ENCODE measurements at places on chromosomes 3 and 15. TPM values are rescaled to one million over a fixed set of nuclear protein-coding genes. Genes with fewer than 3 reads are reported as not detected.

- peak; percentile 89 for DNase-seq
Observed at GRCh38 chr3:171801738-171802589, 8.3 kb downstream of the PLD1 start.

The GNAT1 gene
- total RNA-seq = not detected

- DNase-seq = no peak
Observed at GRCh38 chr15:63380808-63381282, 801 bp downstream of the CA12 start.

DNA sequence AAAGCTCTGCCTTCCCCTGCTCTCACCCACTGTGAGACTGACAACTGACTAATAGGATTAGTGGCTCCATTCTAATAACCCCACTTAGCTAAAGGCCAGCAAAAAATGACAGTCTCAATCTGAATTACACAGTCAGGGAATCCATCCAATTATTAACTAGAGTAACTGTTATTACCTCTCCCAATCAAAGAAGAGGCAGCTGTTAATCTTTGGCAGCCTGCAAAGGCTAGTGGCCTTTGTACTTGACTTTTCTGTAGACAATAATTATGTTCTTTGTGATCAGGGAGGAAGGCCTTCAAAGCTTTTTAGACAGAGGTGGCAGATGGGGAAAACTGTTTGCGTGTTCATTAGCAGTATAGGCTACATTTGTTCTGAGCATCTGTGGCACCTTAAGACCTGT, 177.7 kb downstream of the ISL2 start:
- DNase-seq = no peak

GRCh38 chr15:60758961-60759729, 280.2 kb upstream of the ICE2 start:
- peak; percentile 82 for DNase-seq

GRCh38 chr3:187568171-187568570, 102.0 kb downstream of the SST start:
- DNase-seq = peak; percentile 31

DNA sequence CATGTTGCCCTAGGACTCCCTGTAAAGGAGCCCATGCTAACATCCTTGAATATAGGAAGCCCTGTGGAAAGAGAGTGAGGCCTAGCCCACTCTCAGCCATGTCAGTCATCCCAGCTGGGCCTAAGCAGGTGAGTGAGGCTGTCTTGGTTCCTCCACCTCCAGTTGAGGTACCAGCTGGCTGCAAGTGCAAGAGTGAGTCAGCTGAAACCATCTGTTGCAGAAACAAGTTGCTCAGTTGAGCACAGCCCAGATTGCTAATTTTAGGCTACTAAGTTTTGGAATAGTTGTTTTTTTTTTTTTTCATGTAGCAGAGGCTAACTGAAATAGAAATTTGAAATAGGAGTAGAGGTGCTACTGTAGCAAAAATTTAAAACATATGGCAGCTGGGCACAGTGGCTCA, 43.7 kb upstream of the ADPGK start:
- no peak for DNase-seq

DNA sequence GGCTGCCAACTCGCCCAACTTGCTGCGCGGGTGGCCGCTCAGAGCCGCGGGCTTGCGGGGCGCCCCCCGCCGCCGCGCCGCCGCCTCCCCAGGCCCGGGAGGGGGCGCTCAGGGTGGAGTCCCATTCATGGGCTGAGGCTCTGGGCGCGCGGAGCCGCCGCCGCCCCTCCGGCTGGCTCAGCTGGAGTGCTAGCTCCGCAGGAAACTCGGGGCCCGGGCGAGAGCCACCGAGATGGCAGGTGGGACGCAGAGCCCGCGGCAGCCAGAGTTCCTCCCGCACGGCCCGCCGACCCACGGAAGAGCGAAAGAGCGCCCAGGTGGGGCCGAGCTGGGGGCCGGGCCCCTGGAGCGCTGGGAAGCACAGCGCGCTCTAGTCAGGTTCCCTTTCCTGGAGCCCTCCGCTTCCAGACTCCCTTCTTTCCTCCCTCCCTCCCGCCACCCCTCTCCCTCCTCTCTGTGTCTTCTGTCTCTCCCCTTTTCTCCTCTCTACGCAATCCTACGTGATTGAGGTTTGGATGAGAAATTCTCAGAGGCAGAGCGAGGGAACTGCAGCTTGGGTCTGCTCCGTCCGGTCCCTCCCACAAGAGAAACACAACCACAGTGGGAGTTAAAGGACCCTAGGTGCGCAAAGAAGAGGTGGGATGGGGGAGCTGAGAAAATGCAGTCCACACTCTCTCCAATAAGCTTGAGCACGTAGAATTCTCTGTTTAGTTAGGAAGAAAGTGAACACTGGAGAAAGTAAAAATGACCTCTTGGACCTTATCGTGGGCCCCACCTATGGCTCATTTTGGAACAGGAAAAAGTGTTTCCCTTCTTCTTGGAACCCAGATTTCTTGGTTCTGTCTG, 317.3 kb downstream of the FGF12 start:
- peak; percentile 50 for DNase-seq

DNA sequence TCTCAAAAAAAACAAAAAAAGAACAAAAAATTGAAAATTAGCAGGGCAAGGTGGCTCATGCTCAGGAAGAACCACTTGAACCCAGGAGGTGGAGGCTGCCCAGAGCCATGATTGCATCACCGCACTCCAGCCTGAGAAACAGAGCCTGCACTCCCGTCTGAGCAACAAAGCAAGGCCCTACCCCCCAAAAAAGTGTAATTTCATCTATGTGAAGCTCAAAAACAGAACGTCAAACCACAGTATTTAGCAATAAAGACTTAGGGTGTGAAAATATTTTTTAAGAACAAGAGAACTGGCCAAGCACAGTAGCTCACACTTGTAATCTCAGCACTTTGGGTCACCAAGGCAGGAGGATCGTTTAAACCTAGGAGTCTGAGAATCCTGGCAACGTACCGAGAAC, 38.2 kb downstream of the STAG1 start:
- DNase-seq = no peak

The ADAMTS17 gene
- total RNA-seq = not detected

DNA sequence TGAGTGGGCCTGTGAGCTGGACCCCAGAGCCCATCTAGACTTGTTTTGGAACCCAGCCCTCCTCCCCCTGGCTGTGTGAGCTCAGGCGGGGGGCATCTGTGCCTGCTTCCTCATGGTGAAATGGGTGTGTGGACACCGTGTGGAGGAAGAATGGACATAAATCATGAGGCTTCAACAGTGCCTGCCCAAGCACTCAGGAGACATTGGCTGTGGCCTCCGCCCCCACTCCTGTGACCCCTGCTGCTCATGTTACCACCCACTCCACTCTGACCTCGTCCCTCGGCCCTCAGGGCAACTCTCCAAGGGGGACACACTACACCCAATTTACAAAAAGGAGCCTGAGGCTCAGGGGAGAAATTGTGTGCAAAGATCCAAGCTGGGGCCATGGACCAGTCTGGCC, 16.6 kb downstream of the TPRA1 start:
- no peak for DNase-seq

The CELSR3 gene
- total RNA-seq = 3.8 TPM

The CLDN1 gene
- total RNA-seq = 0.37 TPM

GRCh38 chr3:100257586-100257985, 3.2 kb upstream of the TBC1D23 start:
- DNase-seq = peak; percentile 54

- DNase-seq = no peak
Observed at GRCh38 chr3:167354751-167355150, 25.3 kb downstream of the ZBBX start.

The MTFMT gene
- 32.2 TPM for total RNA-seq

The MKRN3 gene
- total RNA-seq = 14.5 TPM
